ENCODE measurements at places on chromosomes 4 and X. TPM values are rescaled to one million over a fixed set of nuclear protein-coding genes. Genes with fewer than 3 reads are reported as not detected.

- DNase-seq: no peak
These were observed 105.0 kb downstream of the TBL1X start for GRCh38 chrX:9569876-9570301.

DNA sequence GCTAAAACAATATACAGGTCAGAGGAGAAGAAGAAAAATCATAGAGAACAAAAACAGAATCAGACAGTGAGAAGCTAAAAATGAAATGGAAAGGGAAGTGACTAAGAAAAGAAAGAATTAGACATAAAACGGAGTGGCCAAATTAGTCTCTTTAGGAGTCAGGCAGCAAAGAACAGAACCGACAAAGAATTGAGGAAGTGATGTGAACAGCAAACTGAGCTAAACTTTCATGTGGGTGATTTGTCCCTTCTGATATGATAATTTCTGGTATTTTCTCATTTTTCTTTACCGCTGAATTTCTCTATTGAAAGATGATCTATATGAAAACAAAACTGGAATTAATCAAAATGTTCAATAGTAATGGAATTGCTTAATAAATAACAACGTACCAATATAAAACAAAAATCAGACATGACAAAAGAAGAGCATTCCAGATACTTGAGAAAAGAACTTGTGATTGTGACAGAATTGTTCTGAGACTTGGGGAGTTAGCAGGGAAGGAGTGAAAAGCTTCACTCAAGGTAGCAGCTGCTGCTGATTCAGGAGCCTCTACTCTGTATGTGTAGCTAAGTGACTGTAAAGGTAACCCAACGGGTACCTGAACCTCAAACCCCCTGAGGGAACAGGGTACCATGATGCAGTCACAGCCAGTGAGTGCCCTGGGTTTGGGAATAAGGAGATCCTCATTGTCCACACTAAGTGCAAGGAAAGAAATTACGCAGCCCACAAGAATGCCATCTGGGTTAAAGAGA is 8.8 kb downstream of the TAPT1 start:
- no peak for DNase-seq

- DNase-seq: no peak
These were observed 73.0 kb downstream of the LUZP4 start for GRCh38 chrX:115362334-115363095.

DNA sequence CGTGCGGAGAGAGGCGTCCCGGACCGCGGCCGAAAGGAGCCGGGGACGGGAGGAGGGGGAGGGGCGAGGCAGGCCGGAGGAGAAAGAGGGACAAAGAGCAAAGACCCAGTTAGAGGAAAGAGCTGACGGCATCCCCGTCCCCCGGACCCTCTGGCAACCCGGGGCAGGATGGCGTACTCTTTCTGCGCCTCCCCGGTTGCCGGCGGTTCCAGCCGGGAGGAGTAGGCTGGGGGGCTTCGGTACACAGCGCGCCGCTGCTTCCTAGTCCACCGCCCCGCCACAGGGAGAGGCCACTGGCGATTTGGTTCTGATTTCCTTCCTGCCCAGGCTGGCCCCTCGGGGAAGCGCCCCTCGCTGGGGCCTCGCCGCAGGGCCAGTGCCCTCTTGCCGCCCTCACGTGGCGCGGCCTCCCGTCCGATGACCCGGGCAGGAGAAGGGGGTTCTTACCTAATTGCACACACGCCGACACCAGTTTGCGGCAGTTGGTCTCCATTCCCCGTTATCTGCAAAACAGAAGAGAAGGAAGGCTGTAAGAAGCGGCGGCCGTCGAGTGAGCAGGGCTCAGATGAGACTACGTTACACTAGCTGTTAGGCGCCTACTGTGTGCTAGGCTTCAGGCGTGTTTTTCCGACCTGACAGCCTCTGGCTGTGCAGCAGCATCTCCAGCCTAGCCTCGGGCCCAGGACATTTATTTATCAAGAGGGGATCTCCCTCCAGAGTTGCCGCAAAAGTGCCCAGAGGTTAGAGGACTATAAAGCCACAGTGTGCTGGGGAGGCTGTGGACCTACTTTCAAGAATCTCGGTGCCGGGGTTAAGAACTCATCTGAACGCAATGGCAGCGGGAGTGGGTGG is 9.9 kb upstream of the PITX2 start:
- DNase-seq: peak; percentile 46

- no peak for DNase-seq
These were observed 194.6 kb upstream of the RBPJ start for GRCh38 chr4:26126143-26126718.

DNA sequence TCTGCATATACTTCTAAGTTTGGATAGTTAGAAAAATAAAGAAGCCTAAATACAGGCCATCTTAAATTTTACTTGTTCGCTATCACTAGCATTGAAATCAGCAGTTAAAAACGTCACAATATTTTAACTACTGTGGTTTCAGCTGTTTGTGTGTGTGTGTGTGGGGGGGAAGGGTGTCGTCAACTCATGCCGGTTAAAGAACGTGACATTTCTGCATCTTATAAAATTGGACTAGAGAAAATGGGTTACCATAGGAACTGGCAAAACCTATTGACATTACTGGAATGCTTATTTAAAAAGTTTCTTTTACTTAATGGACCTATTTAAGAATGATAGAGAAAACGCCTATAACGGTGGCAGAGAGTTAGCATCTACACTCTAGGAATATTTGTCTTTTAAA is 1.2 kb upstream of the CNKSR2 start:
- no peak for DNase-seq

GABRG1 gene
- 30.2 TPM for total RNA-seq

GRCh38 chr4:152735396-152735859 is 44.1 kb downstream of the TIGD4 start:
- peak; percentile 22 for DNase-seq

GRCh38 chr4:184514121-184514988 is 40.0 kb upstream of the IRF2 start:
- DNase-seq: no peak

GRCh38 chr4:145567516-145567915 is 51.7 kb upstream of the MMAA start:
- DNase-seq: no peak

- DNase-seq: no peak
These were observed 43.3 kb upstream of the RASSF6 start for GRCh38 chr4:73663576-73663975.

TRPC3 gene
- 9.4 TPM for total RNA-seq

BMX gene
- total RNA-seq: 0.41 TPM

GRCh38 chrX:53990171-53990570 is 54.1 kb downstream of the PHF8 start:
- DNase-seq: no peak

- no peak for DNase-seq
These were observed 47.9 kb upstream of the RBPJ start for GRCh38 chr4:26272654-26273615.

DNA sequence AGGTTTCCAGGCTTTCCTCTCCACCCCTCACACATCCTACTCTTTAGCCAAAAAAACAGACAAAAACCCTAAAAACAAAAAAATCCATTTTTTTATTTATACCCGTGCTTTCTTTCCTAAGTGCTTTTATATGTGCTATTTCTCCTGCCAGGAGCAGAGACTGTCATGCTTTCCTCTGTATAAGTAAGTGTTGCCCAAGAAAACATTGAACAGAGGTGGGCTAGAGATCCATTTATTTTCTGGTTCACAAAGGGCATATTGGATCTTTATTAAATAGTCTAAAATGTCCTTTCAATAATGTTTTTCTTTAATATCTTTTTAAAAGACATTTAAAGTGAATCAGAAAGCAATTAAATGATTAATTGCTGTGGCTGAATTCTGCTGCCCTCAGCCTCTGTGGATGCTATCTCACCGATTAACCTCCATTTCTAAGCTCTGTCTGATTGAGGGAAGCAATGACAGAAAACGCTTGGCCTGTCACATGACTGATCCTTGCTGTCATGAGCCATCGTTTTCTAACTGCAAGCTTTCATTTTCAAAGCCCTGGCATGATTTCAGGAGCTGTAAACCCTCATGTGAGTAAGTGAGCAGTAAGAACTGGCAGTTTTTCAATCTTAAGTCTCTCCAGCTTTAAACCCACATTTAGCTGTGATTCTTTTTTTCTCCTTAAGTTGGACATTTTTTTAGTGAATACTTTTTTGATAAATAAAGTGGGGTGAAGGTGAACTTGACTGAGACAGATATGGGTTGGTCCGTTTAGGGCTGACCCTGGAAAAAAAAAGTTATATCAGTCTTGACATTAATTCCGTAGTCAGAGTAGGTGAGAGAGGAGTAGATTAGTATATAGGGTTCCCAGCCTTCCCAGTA is 180.7 kb upstream of the PGRMC2 start:
- no peak for DNase-seq

DNA sequence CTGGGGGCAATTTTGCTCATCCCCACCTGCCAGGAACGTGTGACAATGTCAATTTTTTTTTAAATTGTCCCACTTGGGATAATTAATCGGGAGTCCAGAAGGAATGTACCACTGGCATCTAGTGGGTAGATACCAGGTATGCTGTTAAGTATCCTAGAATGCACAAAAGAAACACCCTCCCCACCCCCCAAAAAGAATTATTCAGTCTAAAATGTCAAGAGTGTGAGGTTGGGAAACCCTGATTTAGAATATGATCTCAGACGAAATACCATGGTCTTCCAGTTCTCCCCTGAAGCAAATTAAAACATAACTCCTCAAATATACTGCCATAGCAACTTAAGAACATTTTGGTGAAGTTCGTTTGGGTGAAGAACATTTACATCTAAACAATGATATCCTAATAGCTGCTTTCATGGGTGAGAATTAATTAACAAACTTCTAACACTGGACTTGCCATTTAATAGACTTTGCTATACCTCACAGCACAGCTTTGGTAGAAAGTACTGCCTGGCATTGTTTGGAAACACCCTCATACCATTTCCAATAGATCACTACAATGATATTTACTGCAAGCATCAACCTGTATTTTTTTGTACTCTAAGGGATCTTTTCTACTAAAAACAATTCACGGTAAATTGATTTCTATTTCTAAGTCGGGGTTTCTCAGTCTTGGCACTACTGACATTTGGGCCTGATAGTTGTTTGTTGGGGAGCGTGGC is 36.5 kb downstream of the SH3RF1 start:
- no peak for DNase-seq

DNA sequence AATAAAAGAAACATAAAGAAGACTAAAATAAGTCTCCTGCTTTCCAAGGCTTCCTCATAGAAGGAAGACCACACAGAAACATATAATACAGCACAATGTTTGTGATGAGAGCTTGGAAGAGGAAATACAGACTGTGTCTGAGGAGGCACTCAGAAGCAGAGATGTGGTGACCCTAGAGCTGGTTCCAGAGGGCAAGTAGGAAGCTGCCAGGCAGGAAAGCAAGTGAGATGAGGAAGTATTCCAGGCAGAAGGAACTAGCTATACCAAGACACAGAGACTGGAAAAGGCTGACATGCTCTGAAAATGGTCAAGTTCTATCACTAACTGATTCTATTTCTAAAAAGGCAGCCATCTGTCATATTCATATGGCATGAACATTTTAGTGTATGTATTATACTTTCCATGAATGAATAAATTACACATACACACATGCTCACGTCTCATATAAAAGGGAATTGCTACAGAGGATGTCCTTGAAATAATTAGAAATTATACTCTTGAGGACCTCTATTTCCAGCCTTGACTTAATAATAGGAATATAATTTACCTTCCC is 16.6 kb upstream of the HSFX2 start:
- no peak for DNase-seq

MAGEB10 gene
- not detected for total RNA-seq

- peak; percentile 69 for DNase-seq
These were observed 95.7 kb downstream of the CPZ start for GRCh38 chr4:8688041-8688907.

GRCh38 chr4:15575966-15576365 is 79.2 kb downstream of the FBXL5 start:
- DNase-seq: no peak

DNA sequence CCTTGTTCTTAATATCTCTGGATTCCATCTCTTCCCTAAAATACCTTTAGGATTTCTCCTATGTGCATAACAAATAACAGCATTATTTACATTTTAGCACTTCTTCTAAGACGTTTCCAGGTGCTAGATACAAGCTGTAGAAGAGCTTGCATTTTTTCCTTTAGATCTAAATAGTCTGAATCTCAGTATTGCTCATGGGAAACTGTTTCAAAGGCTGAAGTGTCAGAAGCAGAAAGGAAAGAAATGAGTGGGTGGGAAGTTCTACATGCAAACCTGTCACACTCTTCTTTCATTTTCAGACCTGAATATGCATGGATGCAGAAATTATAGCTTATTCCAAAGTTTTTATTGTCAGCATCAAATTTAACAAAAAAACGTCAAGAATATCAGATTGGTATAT is 41.8 kb downstream of the FGF13 start:
- DNase-seq: no peak

DNA sequence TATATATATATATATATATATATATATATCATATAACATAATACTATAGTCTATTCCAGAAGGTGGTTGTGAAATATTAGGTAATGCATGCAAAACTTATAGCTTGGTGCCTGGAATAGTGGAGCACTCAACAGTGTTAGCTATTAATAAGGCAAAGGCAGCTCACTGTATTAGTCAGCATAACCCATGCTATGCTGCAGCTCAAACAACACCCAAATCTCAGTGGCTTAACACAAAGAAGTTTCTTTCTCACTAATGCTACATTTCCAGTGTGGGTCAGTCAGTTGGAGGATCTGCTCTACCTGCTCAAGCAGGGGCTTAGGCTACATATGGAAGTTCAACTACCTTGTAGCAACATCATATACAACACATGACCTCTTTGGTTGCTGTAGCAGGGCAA is 5.2 kb upstream of the RPGR start:
- no peak for DNase-seq

SPINK2 gene
- total RNA-seq: not detected

DNA sequence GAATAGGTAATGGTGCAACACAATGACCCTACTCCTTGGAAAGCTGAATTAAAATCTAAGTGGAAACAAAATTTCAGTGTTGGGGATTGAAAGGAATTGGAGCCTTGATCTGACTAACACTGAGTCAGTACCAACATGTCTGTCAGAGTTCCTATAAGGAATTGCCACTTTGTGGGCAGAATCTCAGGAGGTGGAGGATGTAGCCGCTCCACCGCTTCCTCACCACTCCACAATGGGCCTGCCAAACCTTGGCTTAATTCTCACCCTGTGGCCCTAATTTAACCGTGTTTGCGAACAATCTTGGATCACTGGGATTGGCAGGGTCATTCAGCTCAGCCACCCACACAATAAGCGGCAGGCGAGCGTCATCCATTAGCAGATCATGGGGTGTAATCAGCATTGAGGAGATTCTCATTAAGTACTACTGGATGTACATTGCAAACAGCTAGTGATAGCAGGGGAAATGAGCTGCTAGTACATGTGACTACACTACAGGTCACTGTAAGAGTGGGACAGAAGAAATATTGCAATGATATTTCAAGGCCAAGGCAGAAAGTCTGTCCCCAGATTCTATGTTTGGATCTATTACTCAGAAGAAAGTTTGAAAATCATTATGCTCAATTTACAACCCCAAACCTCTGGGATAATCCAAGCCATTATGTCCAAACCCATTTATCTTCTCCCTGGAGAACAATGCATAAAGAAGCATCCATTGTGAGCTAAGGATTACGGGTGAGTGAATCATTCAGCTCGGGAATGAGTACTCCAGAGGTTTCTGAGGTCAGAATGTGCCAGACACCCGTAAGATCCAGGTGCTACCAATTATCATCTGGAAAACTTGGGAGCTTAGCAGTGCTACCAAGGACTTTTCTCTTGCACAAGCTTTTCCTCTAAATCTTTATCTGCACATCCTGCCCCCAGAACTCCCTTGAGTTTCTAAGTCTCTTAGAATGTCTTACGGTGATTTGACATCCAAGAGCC is 5.8 kb downstream of the SRPX start:
- DNase-seq: no peak

CCDC110 gene
- total RNA-seq: 0.41 TPM
